ENCODE measurements at places on chromosomes 5 and 9.

GRCh38 chr5:40669606-40670390 lies 9.9 kb upstream of the PTGER4 start:
- DNase-seq = no peak

DNA sequence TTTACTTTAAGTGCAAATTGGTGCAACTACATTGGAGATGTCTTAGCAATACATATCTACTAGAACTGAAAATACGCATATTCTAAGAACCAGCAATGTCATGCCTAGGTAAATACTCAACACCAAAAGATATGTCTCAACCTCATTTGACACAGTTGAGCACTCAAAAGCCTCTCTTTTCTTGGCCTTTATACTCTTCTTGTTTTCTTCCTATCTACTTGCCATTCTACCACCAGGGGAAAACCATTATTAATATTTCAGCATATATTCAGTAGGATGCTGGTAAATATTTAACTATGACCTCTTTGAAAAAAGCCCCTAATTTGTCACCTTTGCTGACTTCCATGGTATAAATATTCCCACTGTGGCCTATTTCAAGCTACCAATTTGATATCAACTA lies 443.8 kb downstream of the LRRC70 start:
- no peak for DNase-seq

DNA sequence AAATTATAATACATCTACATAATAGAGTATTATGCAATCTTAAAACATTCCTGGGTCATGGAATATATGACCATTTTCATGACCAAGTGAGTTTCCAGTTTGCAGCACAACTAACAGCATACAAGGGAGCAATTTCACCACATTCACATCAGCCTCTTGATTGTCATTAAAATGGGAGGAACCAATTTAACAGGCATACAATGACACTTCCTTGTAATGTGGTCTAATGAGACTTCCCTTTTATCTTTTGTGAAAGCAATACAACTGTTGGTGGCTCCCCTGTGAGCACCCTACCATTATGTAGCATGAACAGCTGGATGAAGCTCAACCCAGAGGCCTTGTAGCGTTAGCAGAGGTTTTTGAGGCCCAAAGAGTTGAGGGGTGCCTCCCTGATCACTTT lies 13.6 kb upstream of the TMOD1 start:
- no peak for DNase-seq

DNA sequence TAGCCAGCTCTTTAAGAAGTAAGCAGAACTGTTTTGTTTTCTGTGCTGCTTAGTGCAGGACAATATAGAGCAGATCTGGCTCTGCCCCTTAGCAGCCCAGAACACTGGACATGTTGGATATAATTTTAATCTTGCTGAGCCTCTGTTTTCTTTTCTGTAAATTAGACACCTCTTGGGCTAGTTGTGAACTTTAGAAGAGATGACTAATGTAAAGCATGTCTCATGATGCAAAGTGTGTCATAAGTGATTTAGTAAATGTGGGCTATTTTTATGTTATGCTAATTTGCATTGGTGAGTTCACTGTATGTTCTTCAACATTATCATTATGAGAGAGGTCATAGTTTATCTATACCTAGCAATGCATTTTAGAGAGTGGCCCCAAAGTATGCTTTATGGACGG lies 156.1 kb upstream of the ADAMTSL1 start:
- no peak for DNase-seq

- no peak for DNase-seq
Measured at GRCh38 chr5:167916261-167916691, 375.2 kb upstream of the WWC1 start.

GRCh38 chr5:168699002-168699401 lies 119.8 kb upstream of the PANK3 start:
- no peak for DNase-seq

DNA sequence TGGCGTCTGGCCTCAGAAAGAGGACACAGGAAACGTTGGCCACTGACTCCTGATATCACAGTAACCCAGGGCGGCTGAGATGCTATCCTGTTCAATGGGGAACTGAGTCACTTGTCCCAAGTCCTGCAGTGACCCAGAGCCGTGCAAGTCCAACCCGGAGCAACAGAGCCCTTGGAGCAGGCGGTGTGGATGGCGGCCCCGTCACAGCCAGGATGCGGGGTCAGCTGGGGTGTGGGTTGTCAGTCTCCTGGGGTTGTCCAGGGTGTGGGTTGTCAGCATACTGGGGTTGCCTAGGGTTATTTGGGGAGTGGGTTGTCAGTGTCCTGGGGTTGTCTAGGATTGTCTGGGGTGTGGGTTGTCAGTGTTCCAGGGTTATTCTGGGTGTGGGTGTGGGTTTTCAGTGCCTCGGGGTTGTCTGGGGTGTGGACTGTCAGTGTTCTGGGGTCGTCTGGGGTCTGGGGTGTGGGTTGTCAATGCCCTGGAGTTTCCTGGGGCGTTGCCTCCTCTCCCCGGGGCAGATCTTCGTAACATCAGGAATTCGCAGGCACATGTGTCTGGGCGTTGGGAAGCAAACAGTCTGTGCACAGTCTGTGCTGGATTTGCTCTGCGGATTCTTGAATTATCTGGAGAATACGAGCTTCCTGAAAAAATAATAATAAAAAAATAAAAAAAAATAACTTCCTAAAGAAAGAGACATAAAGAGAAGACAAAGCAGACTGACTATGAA lies 257.5 kb downstream of the PARP8 start:
- DNase-seq = no peak

DNA sequence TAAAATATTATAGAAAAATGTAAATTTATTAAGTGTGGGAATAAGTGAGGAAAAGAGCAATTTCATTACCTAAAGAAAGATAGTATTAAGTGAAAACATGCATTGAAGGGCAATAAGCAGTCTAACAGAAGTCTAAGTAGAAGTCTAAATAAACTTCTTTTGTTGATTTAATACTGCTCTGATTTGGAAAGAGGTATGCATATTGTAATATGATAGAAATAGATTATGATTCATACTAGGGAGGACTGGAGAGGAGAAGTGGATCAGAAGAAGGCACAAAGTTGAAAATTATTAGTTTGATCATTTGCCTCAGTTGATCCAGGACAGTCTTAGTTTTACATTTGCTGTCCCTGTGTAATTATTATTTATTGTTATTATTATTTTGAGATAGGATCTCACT lies 6.6 kb upstream of the ERBIN start:
- no peak for DNase-seq

DNA sequence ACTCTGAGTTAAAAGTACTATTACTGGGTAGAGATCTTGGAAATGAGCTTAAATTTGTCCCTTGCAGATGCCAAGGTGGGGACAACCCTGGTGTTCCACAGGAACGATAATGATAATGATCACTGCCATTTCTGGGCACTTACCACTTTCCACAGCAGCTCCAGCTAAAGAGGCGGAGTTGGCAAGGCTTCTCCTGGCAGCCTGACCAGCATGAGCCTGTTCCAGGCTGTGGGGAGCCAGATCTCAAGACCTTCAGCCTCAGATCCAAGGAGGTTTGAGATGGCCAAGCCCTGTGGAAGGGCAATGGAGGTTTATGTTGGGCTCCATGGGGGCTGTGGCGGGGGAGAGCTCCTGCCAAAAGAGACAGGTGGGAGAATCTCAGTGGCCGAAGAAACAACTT lies 244.9 kb upstream of the MVB12B start:
- DNase-seq = no peak

DNA sequence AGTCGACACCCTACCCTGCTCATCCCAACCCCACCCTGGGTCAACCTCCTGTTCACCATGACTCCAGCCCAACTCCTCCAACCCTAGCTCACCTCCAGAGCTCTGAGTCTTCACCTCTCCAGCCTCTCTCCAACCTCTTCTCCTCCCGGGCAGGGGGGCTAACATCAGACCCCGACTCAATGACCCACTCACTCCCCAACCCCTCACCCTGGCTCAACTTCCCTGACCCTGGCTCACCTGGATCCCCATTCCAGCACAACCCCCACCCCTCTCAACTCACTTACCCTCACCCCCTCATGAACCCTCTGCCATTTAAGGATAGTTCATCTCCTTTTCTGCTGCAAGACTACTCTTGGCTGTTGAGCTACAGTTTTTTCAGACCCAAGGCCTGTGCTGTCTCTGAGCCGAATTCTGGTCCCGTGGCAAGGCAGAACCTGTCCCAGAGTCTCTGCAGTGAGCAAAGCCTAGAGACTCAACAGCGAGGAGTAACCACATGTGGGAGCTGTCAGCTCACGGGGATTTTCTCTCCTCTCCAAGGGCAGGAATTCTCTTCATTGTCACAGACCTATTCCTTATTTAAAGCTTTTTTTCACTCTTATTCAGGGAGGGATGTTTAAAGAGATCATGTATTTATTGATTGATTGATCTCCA lies 29.8 kb downstream of the ANKRD33B start:
- peak; percentile 66 for DNase-seq

DNA sequence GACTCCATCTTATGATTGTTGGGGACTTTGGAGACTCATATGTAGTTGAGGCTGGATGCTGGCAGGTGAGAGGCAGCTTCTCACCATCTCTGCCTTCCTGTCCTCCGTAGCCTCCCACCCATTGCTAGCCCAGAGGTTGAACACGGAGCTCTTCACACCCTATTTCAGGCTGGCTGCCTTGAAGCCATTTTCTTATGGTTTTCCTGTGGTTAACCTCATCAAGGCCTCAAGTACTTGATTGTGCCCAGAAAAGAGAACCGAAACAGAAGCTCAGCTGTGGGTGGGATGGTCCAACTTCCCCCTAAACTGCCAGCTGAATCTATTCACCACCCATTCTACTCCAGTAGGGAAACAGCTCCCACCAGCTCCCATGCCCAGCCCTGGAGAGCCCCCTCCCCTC lies 102.9 kb downstream of the LIFR start:
- peak; percentile 40 for DNase-seq

- DNase-seq = no peak
Measured at GRCh38 chr9:131271506-131271931, 4.8 kb downstream of the FAM78A start.

DNA sequence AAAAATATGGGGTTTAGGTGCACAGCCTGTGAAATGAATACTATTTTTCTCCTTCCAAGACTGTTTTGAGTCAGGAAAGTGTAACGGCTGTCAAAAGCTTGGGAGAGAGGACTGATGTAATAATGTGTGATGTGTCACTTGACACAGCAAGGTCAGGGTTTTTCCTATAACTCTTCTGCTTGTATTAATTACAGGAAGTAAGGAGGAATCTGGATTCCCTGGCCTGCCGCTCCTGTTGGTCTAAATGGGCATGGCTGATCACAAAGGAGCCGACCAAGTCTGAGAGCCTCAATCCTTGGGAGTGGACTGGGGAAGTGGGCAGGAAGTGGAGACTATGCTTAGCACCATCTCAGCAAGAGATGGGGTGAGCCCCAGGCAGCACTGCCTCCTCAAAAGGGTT lies 16.7 kb upstream of the SLC28A3 start:
- DNase-seq = no peak

GRCh38 chr5:9505225-9505624 lies 40.6 kb downstream of the SEMA5A start:
- no peak for DNase-seq

GRCh38 chr5:69078921-69079540 lies 14.8 kb upstream of the SLC30A5 start:
- no peak for DNase-seq
